ENCODE measurements at places on chromosomes 4 and X. TPM values are rescaled to one million over a fixed set of nuclear protein-coding genes. Genes with fewer than 3 reads are reported as not detected.

DNA sequence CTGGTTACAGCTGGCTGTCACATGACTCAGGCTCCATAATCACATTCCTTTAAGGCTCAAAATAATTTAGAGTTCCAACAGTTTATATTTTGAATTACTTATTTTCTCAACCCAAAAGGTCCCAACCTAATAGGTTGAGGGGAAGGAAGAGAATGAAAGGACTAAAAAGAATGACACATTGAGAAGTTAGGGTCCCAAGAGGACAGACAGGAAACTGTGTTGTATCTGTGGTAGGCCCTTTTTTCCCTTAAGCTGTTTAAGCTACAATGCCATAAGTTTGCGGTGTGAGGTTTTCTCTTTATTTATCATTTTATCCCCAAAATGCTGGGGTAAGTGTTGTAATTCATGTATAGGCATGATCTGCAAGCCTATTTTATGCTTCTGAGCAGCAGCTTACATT is 290.2 kb downstream of the ZNF674 start:
- no peak for DNase-seq

GRCh38 chr4:64670647-64671046 is 261.4 kb upstream of the TECRL start:
- peak; percentile 4 for DNase-seq

GRCh38 chr4:1558205-1558604 is 125.9 kb downstream of the FAM53A start:
- DNase-seq, result no peak

GRCh38 chr4:184942444-184943425 is 75.6 kb upstream of the HELT start:
- no peak for DNase-seq

DNA sequence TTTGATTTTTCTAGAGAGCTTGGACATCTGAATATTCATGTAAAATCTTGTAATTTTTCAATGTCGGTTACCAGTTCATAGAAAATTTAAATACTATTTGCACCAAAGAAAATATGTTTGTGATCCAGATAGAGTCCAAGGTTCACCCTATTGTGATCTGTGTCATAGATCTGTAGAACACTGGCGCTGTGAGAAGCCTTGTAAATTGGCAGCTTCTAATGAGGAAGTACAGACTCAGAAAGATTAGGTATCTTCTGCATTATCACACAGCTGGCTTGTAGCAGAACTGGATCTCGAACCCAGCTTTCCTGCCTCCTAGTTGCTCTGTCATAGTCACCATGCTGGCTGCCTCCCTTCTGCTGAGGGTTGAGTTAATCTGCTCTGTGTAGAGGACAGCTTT is 106.5 kb upstream of the PAK3 start:
- DNase-seq, result no peak

DNA sequence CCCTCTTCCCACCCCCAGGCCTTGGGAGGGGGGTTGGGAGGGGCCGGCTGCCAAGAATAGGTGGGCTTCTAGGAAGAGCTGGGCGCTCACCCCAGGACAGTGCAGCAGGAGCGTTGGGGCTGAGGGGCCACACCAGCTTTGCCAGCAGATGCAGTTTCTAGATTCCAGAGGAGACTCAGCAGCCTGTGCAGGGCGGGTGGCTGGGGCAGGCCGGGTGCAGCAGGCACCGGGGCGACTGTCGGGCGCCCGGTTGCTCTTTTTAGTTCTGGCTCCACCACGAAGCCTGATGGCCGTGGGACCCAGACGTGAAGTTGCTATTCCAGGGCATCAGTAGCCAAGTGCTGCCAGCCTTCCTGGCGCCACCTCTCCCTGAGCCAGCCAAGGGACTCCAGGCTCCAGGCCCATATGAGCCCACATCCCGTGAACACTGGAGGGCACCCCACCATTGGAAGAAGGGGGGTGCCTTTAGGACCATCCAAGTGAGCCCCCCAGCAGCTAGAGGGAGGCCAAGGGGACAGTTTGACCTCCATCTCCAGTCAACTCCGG is 5.8 kb downstream of the SSR4 start:
- DNase-seq, result no peak

GRCh38 chr4:7341491-7342222 is 93.1 kb downstream of the PSAPL1 start:
- DNase-seq, result no peak

GRCh38 chrX:97498093-97498492 is 614.4 kb downstream of the RPA4 start:
- no peak for DNase-seq

GRCh38 chrX:41148553-41148952 is 63.3 kb downstream of the USP9X start:
- no peak for DNase-seq

DNA sequence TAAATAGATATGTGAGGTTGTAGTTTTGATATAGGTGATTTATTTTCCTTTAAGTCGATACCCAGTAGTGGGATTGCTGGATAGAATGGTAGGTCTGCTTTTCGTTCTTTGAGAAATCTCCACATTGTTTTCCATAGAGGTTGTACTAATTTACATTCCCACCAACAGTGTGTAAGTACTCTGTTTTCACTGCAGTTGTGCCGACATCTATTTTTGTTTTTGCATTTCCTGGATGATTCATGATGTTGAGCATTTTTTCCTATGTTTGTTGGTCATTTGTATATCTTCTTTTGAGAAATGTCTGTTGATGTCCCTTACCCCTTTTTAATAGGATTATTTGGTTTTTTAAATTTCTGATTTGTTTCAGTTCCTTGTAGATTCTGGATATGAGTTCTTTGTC is 120.7 kb downstream of the NAA11 start:
- DNase-seq, result no peak

GRCh38 chr4:120055162-120055561 is 11.5 kb downstream of the MAD2L1 start:
- DNase-seq, result no peak

GRCh38 chr4:144831971-144832370 is 186.0 kb downstream of the HHIP start:
- DNase-seq, result peak; percentile 13

- DNase-seq, result no peak
Observed at GRCh38 chr4:151786158-151786495, 25.3 kb upstream of the GATB start.

DNA sequence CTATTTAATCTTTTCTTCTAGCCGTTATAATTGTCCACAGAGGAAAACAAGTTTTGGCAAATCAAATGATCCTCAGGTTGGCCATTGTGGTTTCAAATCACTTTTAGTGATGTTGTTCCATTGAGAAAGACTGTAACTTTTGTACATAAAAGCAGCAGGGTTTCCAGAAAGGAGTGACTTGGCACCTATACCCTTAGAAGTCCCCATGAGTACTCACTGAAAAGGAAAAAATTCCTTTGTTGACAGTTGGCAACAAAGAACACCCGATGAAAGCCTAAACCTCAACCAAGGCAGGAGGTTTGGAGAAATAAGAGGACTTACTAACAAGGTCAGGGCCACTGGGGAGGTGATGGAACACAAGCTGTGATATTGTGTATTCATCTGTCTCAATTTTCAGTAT is 474.4 kb downstream of the RAPGEF2 start:
- DNase-seq, result no peak

DNA sequence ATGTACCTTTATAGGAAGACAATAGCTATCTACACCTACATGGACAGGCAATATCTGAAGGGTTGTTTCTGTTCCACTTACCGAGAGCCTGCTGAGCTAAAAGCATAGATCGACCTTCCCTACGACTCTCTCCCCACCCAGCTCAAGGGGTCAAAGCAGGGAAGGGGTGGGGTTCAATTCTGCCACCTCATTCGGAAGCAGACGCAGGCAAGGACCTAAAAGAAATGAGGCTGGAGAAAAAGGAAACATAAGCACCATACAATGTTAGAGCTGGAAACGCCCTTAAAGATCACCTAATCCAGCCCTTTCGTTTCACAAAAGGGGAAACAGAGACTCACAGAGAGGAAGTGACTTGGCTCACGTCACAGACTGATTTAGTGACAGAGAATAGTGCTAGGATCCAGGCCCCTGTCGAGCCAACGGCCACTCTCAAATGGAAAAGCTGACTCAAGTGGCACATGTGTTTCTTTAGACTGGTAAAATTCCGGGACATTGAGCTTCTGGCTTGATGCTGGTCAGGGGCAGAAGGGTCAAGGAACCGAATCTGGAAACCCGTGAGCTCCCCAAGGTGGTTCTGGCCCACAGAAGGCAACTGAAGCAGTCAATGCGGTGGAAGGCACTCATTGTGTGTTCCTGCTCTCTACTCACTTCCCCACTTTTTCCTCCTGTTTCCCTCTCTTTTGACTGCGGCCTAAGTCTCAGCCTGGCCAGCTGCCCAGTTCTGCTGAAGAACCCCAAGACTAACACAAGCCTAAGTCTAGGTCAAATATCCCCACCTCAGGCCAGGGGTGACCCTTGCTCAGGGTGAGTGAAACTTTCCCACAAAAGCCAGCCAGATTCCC is 7.5 kb downstream of the SEPTIN6 start:
- no peak for DNase-seq

DNA sequence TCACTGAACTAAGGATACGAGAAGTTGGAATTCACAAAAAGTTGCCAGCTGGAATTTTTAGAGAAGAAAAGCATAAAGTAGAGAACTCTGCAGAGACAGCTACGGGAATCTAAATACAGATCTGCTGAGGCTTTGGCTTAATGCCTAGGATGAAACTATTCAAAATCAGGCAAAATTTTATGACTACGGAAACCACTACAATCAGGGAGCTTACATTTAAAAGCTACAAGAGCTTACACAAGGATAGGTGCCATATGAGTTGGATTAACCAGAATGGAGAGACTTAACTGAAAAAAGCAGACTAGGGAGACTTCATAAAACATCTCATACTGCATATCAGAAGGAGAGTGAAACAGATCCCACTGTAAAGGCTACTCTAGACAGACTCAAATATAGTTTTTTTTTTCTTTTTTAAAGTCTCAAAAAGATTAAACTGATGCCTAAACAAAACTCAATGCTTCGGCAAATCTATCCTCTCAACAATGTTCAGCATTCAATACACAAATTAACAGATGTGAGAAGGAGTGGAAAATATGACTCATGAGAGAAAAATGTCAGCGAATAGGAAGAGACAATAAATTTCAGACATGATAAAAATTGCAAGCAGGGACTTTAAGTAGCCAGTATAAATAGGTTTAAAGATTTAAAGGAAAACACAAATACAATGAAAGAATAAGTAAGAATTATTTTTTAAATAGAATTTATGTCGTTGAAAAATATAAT is 586.1 kb downstream of the FSTL5 start:
- peak; percentile 81 for DNase-seq

CPLX1 gene
- total RNA-seq, result 1.2 TPM

IBSP gene
- not detected for total RNA-seq

SLC16A2 gene
- 25.8 TPM for total RNA-seq

PLAC1 gene
- total RNA-seq, result 0.48 TPM

MXRA5 gene
- total RNA-seq, result 17.2 TPM

XG gene
- 1.5 TPM for total RNA-seq

MORC4 gene
- 31.8 TPM for total RNA-seq

F8A2 gene
- total RNA-seq, result not detected

CENPE gene
- total RNA-seq, result 1.5 TPM
